ENCODE measurements at places on chromosomes 7 and 10.

GRCh38 chr10:47165168-47165710, 134.8 kb upstream of the GDF10 start:
- DNase-seq: no peak

- DNase-seq: no peak
Observed at GRCh38 chr10:14382022-14382421, 51.3 kb upstream of the FRMD4A start.

DNA sequence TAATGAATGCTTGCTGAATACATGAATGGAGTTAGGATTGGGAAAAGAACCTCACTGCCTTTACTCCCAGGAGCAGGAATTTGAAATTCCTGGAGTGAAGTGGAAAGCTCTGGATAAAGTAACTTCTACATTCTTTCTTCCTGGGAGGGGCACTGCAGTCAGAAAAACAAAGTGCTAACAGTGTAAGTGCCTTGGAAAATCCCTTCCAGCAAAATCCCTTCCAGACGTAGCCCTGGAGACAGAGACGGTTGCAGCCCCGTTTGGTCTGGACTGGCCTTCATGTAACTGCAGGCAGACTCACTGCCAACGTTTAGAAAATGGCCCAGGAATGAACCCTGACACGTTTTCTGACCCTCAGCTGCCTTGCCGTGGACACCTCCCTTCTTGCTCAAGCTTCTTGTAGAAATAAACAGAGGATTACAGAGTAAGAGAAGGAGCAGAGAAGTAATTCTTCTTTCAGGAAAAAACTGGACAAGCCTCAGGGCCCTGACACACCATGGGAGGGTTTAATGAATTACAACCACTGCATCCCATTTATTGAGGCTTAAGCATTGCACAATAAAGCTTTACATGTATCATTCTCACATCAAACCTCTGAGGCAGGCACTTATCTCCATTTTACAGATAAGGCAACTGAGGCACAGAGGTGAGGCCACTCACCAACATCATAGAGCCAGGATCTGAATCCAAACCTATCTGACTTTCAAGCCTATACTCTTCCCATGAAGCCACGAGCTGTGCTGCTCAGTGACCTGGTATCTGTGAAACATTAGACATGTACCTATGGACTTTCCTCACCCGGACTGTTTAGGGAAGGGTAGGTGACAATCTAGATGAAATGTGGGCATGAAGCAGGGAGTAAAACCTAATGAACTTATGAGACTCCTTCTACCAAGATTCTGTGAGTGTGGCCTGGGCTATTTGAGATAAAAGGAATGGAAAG, 7.8 kb downstream of the ITPRIP start:
- no peak for DNase-seq

GRCh38 chr10:107914450-107915214, 750.1 kb upstream of the SORCS1 start:
- DNase-seq: no peak

DNA sequence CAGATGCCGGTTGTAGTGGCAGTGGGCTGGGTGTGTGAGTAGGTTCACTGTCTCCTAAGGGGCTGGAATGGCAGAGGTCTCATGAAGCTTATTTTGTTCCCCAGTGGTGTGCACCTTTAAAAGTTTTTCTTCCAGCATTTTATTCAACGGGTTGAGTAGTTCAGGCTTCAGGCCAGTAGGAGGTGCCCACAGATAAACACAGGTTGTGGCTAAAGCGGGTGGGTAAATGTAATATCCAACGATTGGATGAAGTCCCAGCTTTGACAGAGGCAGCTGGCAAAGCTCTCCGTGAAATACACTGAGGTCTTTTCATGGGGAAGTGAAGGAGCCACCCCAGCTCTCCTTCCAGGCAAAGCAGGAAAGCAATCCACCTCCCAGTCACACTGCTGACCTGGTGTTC, 339.8 kb upstream of the LRRTM3 start:
- DNase-seq: no peak

DNA sequence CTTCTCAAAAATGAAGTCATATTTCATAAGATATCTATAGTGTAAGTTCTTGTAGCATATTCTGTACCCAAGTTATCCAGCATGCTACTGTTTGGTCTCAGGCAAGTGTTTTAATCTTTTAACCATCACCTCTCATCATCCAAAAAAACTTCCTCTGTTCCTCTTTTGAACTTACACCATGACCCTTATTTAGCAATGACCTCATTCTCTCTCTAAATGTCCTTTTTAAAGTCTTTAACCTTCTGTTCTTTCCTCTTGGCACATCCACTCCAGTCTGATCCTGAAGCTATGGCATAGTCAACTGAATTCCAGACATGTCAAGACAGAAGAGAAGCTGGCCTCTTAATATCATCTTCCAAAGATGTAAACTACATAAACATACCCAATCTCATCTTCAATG, 26.2 kb downstream of the PPP3CB start:
- peak; percentile 34 for DNase-seq

DNA sequence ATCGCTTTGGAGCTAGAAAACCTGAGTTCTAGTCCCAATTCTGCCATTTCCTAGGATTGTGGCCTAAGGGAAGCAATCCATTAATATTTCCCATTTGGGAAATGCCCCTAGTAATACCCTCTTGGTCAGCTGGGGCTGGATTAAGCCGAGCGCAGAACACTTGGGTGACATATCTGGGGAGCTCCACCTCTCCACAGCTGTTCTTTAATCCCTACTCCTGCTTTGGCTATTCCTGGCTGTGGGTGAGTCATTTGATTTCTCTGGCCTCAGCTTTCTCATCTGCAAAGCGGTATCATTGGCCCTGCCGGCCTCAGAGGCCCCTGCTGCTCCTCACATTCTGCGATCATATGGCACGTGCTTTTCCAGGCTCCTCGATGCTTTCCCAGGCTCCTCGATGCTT, 108.3 kb downstream of the BUB3 start:
- DNase-seq: no peak

- DNase-seq: no peak
Observed at GRCh38 chr10:83983578-83984255, 155.6 kb upstream of the GHITM start.

- no peak for DNase-seq
Observed at GRCh38 chr10:97015240-97015639, 170.5 kb downstream of the SLIT1 start.

GRCh38 chr7:118615-119391, 73.6 kb upstream of the FAM20C start:
- DNase-seq: peak; percentile 56

- no peak for DNase-seq
Observed at GRCh38 chr7:107502154-107502553, 32.3 kb downstream of the GPR22 start.

DNA sequence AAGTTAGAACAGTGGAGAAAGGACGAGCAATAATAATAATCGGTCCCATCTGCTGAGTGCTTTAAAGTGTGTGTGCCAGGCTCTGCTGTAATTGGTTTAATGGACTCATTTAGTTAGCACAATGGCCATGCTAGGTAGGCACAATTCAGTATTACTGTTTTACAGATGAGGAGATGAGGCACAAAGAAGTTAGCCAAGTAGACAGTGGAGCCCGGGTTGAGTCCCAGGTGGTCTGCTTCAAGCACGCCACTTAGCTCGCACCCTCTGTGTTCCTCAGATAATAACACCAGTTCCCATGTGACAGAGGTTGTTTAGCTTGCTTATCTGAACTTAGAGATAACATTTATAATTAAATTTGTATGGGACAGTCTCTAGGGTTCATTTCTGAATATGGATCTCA, 101.6 kb upstream of the GJD4 start:
- DNase-seq: no peak

- DNase-seq: no peak
Observed at GRCh38 chr7:157876469-157877285, 539.9 kb downstream of the DNAJB6 start.

DNA sequence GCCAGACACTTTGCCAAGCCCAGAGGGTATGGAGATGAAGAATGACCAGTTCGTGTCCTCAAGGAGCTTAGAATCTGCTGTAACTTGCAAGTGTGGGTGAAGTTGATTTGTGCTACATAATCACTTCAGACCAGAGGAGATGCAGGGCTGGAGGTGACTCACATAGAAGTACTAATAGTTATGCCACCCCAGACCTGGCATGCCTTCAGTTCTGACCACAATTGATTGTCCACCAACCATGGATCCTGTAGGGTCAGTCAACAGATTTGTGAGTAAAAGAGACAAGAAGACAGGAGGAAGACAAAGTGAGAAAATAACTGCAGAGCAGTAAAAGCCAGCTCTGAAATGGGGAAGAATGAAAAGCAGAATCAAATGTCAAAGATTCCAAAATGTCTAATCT, 51.2 kb upstream of the BMPER start:
- no peak for DNase-seq

- DNase-seq: no peak
Observed at GRCh38 chr7:92306153-92306552, 60.4 kb downstream of the ANKIB1 start.

DNA sequence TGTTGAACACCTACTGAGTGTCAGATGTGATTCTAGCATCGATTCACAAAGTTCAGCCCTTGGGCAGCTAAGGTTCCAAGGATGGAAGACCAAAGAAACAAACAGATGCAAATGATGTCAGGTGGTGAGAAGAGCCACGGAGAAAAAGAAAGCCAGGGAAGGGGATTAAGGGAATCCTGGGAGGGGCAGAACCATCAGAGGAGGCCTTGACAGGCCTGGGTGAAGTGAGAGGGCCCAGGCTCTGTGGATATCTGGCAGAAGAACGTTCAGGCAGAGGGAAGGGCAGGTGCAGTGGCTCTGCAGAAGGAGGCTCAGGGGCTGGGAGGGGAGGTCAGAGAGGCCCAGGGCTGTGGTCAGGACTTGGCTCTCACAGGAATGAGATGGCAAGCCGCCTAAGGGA, 90.4 kb downstream of the C10orf105 start:
- DNase-seq: no peak
